ENCODE measurements at places on chromosomes 12 and 14.

DNA sequence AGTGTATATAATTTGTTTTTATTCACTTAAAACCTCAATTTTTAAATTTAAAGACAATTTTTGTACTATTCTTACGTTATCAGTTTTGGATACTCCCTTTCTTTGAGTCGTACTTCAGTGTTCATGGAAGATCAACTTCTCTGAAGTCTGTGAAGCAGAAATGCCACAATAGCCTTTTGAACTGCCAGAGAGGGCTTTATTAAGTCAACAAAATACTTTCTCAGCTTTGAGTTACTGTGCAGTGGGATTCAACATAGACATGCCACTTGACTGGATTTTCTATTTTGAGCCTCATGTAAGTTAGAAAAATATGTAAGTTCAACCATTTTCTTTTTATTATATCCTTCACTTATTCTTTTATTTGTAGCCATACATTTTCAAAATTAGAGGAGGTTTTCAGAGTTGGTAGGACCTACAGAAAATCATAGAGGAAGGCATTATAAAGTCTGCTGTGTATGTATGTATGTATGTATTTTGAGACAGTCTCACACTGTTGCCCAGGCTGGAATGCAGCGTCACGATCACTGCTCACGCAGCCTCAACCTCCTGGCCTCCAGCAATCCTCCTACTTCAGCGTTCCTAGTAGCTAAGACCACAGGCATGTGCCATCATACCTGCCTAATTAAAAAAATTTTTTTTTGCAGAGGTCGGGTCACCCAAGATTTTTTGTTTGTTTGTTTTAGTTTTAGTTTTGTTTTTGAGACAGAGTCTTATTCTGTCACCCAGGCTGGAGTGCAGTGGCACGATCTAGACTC, 31.3 kb upstream of the BCAT1 start:
- DNase-seq = no peak

- DNase-seq = no peak
Measured at GRCh38 chr14:102500158-102500662, 9.4 kb downstream of the ANKRD9 start.

GRCh38 chr14:95870772-95871171, 5.9 kb upstream of the TUNAR start:
- no peak for DNase-seq

GRCh38 chr12:122030424-122031035, 8.8 kb downstream of the BCL7A start:
- no peak for DNase-seq

DNA sequence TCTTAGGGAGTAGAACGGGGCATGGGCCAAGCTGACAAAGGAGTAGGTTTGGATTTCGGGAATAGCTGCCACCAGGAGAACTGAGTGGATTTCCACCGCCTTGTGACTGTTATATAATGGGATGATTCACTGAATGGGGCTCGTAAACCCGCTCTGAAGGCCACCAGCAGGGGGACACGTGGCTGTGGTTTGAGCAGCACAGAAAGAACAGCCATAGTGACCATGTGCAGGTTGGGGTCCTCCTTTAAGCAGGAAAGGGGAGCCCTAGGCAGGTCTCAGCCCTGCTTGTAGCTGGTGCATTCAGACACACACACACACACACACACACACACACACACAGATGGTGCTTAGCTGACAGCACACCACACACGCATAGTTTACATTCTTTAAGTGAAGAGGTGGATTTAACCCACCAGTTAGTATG, 8.6 kb upstream of the ASB2 start:
- DNase-seq = no peak

DNA sequence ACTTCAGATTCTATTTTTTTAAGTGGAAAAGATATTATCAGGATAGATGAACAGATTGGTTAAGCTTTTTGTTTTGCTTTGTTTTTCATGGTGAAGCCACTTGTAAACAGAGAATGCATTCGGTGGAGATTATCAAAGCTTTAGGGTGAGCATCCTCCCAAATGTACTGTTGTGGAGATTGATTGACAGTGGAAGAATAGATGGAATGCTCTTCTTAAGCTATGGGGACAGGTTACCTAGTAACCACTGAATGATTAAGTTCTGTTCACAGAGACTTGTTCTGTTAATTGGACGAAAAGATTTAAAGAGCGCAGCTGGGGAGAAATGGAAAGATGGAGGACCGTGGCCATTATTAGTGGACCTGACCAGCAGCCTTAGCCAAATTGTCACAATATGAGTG, 21.8 kb upstream of the SPATA7 start:
- DNase-seq = no peak

GRCh38 chr12:69898236-69898635, 73.2 kb downstream of the MYRFL start:
- DNase-seq = no peak

DNA sequence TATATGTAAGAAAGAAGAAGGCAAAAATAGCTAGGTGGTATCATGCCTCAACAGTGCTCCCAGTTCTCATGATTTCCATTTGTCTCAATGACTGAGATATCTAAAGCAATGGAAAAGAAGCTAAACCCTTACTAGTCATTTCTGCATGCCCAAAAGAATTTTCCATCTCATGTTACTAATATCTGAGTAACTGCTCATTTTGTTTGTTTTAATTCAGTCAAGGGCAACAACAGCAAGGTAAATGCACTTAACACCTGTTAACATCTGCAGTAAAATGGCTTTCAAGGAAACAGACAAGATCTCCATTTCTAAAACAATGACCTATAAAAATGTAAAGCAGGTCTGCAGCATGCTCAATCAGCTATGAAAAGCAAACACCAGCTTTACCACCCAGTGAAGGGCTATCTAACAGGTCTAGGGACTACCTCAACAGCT, 19.4 kb upstream of the SELPLG start:
- DNase-seq = no peak

DNA sequence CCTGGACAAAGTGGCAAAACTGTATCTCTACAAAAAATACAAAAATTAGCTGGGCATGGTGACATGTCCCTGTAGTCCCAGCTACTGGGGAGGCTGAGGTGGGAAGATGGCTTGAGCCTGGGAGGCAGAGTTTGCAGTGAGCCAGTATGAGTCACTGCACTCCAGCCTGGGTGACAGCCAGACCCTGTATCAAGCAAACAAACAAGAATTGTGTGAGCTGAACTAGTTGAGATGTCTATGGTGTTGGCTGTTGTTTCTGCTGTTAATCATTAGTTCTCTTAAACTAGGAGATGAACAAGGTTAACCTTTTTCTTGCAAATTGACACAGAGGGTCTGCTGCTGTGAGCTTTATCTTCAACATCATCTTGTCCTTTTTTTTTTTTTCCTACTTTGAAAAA, 23.6 kb downstream of the RASSF3 start:
- peak; percentile 29 for DNase-seq

GRCh38 chr12:127272864-127273263, 994.1 kb upstream of the TMEM132C start:
- DNase-seq = no peak

DNA sequence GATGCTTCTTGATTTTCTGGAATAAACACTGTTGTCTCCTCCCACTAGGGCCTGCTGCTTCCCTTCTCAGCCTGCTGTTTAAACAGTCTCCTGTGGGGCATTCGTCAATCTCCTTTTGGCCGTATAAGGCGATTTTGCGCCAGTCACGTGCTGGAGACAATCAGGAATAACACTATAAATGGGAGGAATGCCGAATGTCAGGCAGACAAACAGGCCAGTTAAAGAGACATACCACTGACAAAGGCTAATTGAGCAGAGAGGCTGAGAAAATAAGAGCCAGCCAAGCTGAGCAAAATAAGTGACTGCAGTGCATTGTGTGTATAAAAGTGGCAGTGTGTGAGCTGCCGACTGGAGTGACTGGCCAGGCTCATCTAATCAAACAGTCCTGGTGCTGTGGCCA, 23.3 kb downstream of the DMAC2L start:
- no peak for DNase-seq

- DNase-seq = no peak
Measured at GRCh38 chr12:56632701-56633467, 2.8 kb upstream of the BAZ2A start.

GRCh38 chr12:41769810-41770209, 374.9 kb downstream of the GXYLT1 start:
- no peak for DNase-seq

Data from activated CD4-positive, alpha-beta T cell treated with anti-CD3 and anti-CD28 coated beads for 48 hours (primary cell).